Stimulated activated CD4-positive, alpha-beta T cell treated with anti-CD3 and anti-CD28 coated beads, Interleukin-1b, Interleukin-23, amount 100 ng/mL, for 24 hours (primary cell): ENCODE measurements at places on chromosomes 7 and 10.
A peak's percentile ranks its signal among the peaks of the same experiment; 100 is the strongest.

- DNase-seq: no peak
Measured at GRCh38 chr7:148590471-148590870, at the start of gene C7orf33. TSS of gene C7orf33 (plus strand) at chr7:148590766. CDS start at chr7:148590926, 160 bp downstream.

DNA sequence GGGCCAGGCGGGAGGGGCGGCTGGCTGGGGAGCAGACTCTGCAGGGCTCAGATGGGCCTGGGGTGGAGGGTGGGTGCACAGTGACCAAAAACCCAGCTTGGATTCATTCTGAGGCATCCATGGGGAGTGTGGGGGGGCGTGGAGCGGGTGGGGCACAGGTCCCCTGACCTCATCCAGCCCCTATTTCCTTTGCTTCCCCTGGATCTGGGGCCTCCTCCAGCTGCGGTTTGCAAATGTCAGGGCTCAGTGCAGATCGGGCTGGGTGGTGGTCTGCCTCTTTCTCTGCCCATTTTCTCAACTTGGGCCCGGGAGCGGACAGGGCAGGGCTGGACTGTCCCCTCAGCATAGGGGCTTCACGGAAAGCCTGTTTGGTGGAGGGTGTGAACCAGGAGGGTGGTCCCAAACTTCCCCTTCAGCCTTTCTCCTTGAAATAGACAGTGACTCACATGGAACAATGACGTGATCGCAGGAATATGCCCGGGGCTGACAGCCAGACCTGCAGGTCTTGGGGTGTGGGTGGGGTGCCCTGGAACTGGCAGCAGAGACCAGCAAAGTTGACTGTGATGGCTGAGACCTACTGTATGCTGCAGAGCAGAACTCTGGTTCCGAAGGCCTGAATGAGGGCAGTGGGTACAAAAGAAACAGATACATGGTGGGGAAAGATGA is 72.9 kb upstream of the PODXL start:
- no peak for DNase-seq

DNA sequence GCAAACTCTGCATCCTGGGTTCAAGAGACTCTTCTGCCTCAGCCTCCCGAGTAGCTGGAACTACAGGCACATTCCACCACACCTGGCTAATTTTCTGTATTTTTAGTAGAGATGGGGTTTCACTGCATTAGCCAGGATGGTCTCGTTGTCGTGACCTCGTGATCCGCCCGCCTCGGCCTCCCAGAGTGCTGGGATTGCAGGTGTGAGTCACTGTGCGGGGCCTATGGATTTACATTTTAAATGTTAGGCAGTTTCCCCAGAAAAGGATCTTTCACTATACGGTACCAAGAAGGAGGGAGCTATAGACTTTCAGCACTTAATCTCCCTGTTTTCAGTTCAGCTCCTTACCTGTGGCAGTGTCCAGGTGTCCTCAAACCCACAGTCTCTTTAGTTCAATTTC is 50.8 kb downstream of the SIRT1 start:
- DNase-seq: no peak

DNA sequence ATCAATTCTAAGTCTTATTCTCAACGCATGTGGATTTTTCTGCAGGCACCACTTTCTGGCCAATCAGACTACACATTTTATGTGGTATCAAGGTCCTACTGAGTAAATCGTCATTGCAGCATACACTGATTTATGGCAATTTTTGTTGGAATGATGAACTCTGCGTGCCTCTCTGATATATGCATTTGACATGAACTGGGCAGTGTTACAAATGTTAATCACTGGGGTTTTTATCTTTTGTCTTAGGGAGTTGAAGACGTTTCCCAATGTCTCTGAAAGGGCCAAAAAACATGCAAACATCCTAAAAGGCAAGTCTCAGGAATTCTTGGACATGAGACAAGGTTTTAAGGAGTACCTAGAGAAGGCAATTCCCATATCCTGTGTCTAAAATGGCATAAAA is 809.5 kb upstream of the CELF2 start:
- DNase-seq: no peak

GRCh38 chr10:129846991-129847391 is 117.1 kb downstream of the EBF3 start:
- DNase-seq: no peak

DNA sequence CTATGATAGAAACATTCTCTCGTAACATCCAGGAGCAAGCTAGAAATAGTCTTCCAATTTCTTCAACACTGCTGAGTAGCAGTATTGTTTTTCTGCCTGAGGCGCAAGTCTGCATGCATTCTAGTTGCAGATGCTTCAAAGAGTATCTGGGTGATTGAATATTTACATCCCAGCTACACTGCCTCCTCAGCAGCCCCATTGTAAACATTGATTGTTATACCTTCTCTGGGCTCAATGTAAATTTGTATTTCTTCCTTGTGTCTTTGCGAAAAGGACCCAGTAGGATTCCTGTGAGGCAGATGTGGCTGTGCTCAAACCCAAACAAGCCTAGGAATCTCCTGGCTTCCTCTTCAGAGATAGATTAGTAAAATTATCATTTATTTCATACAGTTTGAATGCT is 320.7 kb downstream of the CDC14C start:
- no peak for DNase-seq

GRCh38 chr7:125193263-125193662 is 263.6 kb upstream of the POT1 start:
- DNase-seq: no peak

- no peak for DNase-seq
Measured at GRCh38 chr10:99497343-99498025, 35.3 kb upstream of the NKX2-3 start.

DNA sequence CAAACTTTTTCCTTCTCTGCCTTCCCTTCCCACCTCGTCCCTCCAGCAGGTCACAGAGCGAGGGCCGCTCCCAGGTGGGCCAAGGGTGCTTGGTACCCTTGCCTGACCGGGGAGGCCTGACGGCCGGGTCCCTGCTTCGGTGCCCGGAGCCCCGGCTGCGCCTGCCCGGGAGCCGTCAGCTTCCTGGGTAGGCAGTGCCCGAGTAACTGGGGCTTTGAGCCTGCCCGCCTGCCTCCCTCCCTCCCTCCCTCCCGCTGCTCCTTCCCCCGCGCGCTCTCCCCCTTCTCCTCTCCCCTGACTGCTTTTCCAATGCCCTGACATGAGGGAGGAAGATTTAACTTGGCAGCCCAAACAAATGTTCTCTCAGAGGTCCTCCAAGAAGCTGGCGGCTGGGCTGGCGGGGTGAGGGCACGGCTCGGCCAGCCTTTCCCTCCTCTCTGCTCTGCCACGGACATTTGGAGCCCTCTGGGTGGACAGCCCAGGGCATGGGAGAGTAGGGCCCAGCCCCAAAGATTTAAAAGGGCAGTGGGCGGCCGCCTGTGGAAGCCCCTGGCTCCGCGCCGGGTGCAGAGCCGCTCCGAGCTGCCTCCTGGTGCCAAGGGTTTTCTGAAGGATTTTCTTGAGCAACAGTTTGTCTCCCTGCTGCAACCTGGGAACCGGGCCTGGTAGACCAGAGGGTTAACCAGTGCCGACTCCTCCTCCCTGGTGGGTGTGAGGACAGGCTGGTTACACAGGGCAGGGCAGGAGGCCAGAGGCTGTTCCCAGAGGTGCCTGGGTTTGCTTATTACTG is 2.0 kb downstream of the ZMIZ1 start:
- DNase-seq: peak; percentile 13

DNA sequence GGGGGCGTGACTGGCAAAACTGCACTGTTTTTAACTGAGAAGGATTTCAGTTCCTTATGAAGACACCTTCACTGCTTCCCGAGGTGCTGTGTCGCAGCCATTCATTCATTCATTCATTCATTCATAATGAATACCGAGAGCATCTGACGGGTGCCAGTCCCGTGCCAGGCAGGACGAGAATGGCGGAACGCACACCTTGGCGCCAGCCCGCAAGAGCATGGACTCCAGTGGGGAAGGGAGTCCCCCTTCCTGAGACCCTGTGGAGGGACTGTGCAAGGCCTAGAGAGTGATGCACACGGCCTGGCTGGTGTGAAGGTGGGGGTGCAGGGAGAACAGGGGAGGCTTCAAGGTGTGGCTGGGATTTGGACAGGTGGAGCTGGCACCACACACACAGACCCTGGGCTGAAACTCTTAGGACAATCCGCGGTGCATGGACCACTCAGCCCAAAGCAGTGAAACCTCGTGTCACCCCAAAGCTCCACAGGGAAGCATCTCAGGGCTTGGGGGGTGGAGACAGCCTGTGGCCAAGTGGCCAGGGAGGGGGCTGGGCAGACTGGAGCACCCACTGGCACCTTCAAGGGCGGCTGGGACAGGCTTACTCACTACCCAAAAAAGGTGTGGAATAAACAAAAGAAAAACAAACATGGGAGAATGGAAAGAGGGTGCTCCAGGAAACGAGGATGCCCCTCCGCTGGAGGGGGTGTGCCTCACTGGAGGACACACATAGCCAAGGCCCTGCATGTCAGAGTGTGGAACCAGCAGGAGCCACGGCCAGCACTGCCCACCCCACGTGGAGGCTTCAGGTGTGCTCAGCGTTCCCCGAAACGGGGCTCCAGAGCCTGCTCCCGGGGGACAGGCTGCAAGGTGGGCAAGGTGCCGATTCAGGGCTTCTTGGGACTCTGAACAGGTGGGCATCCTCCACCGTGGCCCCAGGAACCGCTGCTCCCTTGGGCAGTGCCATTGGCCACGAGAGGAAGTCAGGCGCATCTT is 37.7 kb downstream of the EBF3 start:
- no peak for DNase-seq

- no peak for DNase-seq
Measured at GRCh38 chr10:116038259-116038658, 234.7 kb downstream of the GFRA1 start.

DNA sequence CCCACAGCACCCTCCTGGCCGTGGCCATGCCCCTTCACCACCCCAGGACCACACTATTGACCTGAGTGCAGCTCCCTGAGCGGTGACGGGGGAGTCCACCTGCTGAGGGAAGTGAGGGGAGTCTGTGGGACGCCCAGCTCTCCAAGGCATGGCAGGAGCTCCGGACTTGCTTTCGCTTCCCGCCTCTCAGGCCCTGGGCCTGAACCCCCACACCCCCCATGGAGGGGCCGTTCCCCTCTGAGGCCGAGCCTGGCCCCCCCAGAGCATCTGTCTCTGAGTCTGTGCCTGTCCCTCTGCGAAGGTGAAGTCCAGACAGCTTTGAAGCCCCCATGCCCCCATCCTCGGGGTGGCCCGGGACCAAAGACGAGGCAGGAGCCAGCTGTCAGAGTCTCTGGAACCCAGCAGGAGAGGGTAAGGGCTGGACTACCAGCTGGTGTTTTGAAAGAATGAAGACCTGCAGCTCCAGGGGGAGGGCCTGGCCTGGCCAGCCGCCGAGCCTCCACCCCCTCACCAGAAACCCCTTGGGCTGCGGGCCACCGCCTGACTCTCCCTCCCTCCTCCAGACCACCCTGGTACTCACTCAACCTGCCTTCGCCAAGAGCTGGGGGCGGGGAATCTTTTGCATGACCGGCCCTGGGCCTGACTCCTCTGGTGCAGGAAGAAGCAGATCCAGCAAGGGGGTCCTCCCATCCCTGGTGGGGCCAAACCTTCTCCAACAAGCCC is 114.0 kb downstream of the PDGFA start:
- DNase-seq: no peak

- no peak for DNase-seq
Measured at GRCh38 chr10:49139846-49140195, 6.0 kb upstream of the FAM170B start.

DNA sequence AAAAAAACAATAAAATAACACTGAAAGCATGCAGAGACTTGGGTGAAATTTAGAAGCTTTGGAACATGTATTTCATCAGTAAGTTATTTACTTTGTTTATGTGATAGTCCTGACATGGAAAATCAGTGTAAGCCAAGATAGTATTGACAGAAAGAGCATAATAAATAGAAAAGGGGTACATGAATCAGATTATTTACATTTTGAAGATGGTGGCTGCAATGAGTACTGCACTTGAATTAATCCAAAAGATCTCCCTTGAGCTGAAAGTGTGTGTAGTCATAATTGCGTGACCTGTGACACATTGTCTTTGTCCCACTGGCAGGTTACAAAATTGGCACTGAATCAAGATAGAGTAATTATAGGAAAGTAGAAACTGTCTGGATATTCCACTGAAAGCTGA is 562.9 kb downstream of the GFRA1 start:
- DNase-seq: no peak

DNA sequence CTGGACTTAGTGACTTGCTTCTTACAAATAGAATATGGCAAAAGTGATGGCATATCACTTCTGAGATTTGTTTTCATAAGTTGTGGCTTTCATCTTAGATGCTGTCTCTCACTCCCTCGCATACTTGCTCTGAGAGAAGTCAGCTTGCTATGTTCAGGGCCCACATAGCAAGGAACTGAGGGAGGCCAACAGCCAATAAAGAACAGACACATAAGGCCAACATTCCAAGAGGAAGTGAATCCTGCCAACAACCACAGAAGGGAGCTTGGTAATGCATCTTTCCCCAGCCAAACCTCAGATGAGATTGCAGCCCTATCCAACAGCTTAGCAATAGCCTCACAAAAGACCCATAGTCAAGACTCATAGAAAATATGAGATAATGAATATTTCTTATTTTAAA is 39.2 kb upstream of the DMTF1 start:
- DNase-seq: no peak

DNA sequence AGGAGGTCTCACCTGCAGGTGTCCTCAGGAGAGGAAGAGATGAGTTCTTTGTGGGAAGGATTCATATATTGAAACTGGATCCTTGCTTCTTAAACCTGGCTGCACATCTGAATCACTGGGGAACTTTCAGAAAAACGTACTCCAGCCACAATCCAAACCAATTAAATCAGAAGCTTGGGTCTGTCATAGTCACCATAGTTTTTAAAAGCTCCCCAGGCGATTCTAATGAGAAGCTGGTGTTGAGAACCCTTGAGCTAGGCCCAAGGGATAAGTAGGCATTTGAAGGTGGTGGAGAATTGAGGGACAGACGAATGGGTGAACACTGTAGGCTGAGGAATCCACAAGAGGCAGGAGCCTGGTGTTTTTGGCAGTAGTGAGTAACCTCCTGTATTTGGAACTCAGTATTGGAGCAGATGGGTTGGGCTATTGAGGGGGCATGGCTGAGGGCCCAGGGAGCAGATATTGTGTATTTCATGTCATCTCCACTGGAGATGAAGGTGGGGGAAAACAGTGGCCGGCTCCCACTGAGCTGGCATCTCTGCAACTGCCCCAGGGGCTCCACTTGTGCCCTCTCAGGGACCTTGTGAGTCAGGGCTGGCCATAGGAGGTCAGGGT is 14.5 kb downstream of the ADCYAP1R1 start:
- DNase-seq: no peak

- no peak for DNase-seq
Measured at GRCh38 chr10:76921383-76922010, 716.1 kb downstream of the KCNMA1 start.
